Fibroblast of lung (primary cell): ENCODE measurements at places on chromosomes 12 and 14. TPM values are rescaled to one million over a fixed set of nuclear protein-coding genes. Genes with fewer than 3 reads are reported as not detected.
A peak's percentile ranks its signal among the peaks of the same experiment; 100 is the strongest.

GRCh38 chr12:116074686-116075085 lies 202.8 kb downstream of the MED13L start:
- H3K4me1 ChIP-seq, result no peaks in the 10 kb centered on the region
- no peaks in the 10 kb centered on the region for H3K36me3 ChIP-seq
- H3K27ac ChIP-seq, result no peak overlapping the region

GRCh38 chr12:6275928-6276887 lies 34.3 kb upstream of the PLEKHG6 start:
- no peak overlapping the region for H3K4me3 ChIP-seq
- no peak for DNase-seq
- H3K4me1 ChIP-seq, result peaks cover 22% of the 10 kb centered on the region
- H3K27me3 ChIP-seq, result peaks cover 3% of the 10 kb centered on the region
- no peaks in the 10 kb centered on the region for H3K36me3 ChIP-seq
- no peak overlapping the region for H3K27ac ChIP-seq

DNA sequence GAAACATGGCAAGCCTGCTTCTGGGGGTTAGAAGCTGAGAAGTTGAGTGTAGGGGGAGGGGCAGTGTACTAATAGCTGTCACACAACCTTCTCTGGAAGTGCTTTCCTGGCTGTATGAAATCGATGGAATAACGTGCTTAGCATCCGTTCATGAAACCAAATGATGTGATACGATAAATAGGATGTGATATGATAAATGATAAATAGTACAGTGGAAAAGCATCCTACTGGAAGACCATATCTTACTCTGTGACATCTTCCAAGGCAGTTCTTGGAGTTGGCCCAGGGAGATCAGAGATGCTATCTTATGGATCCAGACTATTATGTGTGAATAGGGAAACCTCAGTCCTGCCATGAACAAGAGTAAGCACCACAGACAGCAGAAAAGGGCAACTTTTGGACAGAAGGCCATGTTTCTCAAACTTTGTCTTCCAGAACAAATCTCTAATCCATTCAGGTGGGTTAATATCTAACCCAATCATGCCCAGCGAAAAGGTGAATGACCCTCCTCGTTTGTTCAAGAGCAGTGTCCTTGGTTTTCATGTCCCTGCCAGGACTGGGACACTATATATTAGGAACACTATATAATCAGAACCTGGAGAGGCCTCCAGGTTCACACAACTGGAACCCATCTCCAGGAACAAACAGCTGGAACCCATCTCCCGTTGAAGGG lies at the start of gene ANG:
ANG (plus strand) TSS at position 598 of the 673 bp plus-strand sequence. CDS start 4,801 bp downstream, outside the sequence.
- H3K27me3 ChIP-seq, result no peaks in the 10 kb centered on the region
- no peaks in the 10 kb centered on the region for H3K4me1 ChIP-seq
- H3K4me3 ChIP-seq, result no peak within 1 kb of the TSS

GRCh38 chr14:33932576-33933345 lies 18.1 kb downstream of the EGLN3 start:
- no peaks in the 10 kb centered on the region for H3K36me3 ChIP-seq
- H3K27me3 ChIP-seq, result no peaks in the 10 kb centered on the region
- peak; percentile 45 for DNase-seq
- H3K27ac ChIP-seq, result no peak overlapping the region

- H3K4me3 ChIP-seq, result no peak overlapping the region
- no peaks in the 10 kb centered on the region for H3K36me3 ChIP-seq
- H3K27ac ChIP-seq, result no peak overlapping the region
- no peaks in the 10 kb centered on the region for H3K27me3 ChIP-seq
These were observed 105.1 kb downstream of the STXBP6 start for GRCh38 chr14:24944800-24945199.

- no peaks in the 10 kb centered on the region for H3K36me3 ChIP-seq
- no peaks in the 10 kb centered on the region for H3K27me3 ChIP-seq
- H3K27ac ChIP-seq, result no peak overlapping the region
- H3K4me3 ChIP-seq, result no peak overlapping the region
- peak; percentile 50 for DNase-seq
These were observed 4.1 kb upstream of the CCER1 start for GRCh38 chr12:90959032-90959431.

GRCh38 chr14:51806026-51807023 lies 54.1 kb upstream of the GNG2 start:
- H3K36me3 ChIP-seq, result no peaks in the 10 kb centered on the region
- DNase-seq, result no peak
- H3K4me3 ChIP-seq, result no peak overlapping the region
- no peaks in the 10 kb centered on the region for H3K4me1 ChIP-seq
- H3K27me3 ChIP-seq, result peaks cover 2% of the 10 kb centered on the region

DNA sequence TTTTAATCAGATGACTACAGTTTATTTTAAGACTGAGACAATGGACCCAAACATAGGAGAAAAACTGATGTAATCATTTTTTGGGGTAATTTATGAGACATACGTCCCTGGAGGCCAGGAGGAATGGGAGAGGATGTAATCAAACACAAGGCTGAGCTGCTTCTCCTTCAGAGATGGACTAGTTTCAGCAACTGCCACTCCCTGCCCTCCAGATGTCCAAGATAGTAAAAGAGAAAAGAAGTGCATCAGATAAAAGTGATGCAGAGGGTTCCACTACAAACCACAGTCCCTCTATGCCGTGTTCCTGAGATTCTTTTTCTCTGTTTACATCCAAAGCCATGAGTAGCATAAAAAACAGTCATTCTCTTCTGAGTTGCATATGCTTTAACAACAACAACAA lies 101.1 kb downstream of the DACT1 start:
- no peak for DNase-seq
- H3K27me3 ChIP-seq, result no peaks in the 10 kb centered on the region
- peak overlapping the region; percentile 26 for H3K27ac ChIP-seq
- H3K4me3 ChIP-seq, result no peak overlapping the region
- peaks cover 10% of the 10 kb centered on the region for H3K4me1 ChIP-seq
- H3K36me3 ChIP-seq, result no peaks in the 10 kb centered on the region

GRCh38 chr14:22813145-22813544 lies 2.1 kb downstream of the SLC7A7 start:
- no peaks in the 10 kb centered on the region for H3K27me3 ChIP-seq
- no peak overlapping the region for H3K27ac ChIP-seq
- no peak overlapping the region for H3K4me3 ChIP-seq
- no peaks in the 10 kb centered on the region for H3K4me1 ChIP-seq
- no peaks in the 10 kb centered on the region for H3K36me3 ChIP-seq

- no peaks in the 10 kb centered on the region for H3K4me1 ChIP-seq
- DNase-seq, result no peak
- no peaks in the 10 kb centered on the region for H3K36me3 ChIP-seq
- H3K27ac ChIP-seq, result no peak overlapping the region
- H3K4me3 ChIP-seq, result no peak overlapping the region
These were observed 11.6 kb downstream of the CHST11 start for GRCh38 chr12:104468371-104468770.

DNA sequence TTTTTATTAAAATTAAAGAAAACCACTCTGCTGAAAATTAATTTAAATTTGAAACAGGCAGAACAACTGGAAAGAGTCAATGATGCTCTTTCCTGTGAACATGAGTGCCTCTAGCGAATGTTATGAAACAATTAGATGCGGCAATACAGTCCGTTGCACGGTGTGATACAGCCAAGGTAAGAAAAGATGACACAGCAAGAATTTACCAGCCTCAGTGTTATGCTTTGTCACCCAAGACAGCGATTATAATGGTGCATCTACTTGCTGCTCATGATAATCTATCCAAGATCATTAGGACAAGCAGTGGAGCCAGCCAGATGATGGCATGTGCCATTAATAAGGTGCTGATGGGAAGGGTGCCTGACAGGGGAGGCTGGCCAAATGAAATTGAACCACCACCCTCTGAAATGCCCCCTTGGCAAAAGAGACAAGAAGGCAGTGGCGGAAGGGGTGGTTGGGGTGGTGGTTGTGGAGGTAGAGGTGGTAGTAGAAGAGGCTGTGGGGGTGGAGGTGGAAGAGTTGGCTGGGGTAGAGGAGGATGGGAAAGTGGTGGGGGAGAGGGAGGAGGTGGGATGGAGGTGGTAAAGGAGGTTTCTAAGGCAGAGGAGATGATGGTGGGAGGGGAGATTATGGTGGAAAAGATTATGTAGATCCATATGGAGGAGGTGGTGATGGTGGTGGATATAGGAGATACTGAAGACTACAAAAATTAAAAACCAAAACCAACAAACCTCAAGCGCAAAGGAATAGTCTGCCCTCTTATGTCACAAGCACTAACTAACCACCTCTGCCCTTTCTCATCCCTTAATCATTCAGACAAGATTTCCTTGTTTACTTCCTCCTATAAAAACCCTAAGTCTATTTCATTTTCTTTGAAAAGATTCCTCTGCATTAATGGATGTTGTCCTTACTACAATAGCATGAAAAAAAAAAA lies 4.0 kb upstream of the RESF1 start:
- no peak overlapping the region for H3K4me3 ChIP-seq
- DNase-seq, result no peak
- H3K36me3 ChIP-seq, result no peaks in the 10 kb centered on the region
- no peaks in the 10 kb centered on the region for H3K27me3 ChIP-seq
- no peaks in the 10 kb centered on the region for H3K4me1 ChIP-seq

DNA sequence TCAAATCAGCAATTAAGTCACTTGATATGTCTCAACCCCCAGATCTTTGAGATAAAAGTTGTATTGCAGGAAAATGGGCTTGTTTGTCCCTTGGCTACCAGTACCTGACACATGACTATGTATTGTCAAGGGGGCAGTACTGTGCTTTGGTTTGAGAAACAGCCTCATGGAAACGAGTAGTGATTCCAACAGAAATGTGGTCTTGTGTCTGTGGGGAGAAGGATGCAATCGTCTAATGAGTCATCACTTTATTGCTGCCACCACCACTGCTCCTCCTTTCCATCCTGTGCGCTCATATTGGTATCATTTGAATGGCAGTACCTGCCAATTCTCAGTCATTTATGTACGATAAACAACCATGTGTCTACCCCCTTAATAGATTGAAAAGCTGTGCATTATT lies 72.8 kb upstream of the ARHGAP5 start:
- no peak overlapping the region for H3K4me3 ChIP-seq
- DNase-seq, result peak; percentile 72

DNA sequence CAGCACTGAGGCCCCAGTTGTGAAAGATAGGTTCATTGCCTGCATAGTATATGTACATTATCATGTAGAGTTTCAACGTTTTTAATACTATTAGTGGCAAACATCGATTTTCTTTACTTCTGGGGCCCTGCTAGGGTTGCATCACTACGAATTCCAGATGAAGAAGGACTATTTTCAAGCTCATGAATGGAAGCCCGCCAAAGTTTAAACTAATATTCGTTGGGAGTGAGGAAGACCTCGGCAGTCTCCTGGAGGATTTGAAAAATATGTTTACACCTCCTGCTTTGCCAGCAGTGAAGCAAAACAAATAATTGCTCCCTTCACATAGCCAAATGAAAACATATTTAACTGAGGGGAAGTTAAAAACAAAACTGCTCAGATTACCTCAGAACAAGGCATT lies 672.9 kb upstream of the NOVA1 start:
- H3K4me1 ChIP-seq, result no peaks in the 10 kb centered on the region
- no peak overlapping the region for H3K4me3 ChIP-seq
- H3K27ac ChIP-seq, result no peak overlapping the region
- H3K36me3 ChIP-seq, result no peaks in the 10 kb centered on the region
- DNase-seq, result no peak

DNA sequence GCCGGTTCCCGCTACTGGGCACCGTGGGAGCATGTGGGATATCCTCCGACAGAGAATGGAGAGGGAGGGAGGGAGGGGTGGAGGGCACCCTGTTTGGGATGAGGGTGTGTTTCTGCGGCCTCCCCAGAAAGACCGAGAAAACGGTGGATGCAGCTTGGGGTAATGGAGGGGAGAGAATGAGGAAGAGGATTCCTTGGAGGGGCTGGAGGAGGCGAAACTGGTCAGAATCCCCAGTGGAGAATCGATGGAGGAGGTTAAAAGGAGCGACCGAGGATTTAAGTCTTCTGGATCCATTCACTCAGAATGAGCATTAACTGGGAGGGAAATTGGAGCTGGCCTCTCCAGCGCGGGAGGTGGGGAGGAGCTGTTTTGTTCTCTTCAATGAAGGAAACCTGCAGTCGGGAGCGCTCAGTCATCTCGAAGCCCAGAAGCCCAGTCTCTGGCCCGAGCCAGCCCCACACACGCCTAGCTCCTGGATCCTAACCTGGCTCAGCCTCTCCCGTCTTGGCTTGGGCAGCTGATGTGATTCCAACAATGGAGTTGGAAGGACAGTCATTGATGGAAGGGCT lies 581 bp downstream of the ARG2 start:
- no peaks in the 10 kb centered on the region for H3K36me3 ChIP-seq
- peaks cover 5% of the 10 kb centered on the region for H3K27me3 ChIP-seq
- H3K27ac ChIP-seq, result no peak overlapping the region
- H3K4me3 ChIP-seq, result peak overlapping the region; percentile 72
- no peak for DNase-seq

The POTEM gene
- not detected in 2 replicates for total RNA-seq

The TRMT61A gene
- 10.6 and 11.0 TPM in 2 replicates for total RNA-seq

The FSCB gene
- not detected in 2 replicates for total RNA-seq

The AMN gene
- under 0.01 TPM in 2 replicates for total RNA-seq

The CD4 gene
- total RNA-seq, result 14.4 and 27.2 TPM in 2 replicates

The CCDC60 gene
- total RNA-seq, result not detected in 2 replicates

The SLC6A15 gene
- total RNA-seq, result 0.77 and 0.99 TPM in 2 replicates

The CLECL1 gene
- total RNA-seq, result not detected in 2 replicates

The FAM222A gene
- total RNA-seq, result under 0.01 TPM in 1 of 2 replicates, not detected in the other
